ENCODE measurements at places on chromosomes 5 and 9.

GRCh38 chr5:142810081-142810480, 39.9 kb downstream of the ARHGAP26 start:
- DNase-seq, result no peak

- DNase-seq, result no peak
Measured at GRCh38 chr5:63205976-63206375, 627.4 kb downstream of the LRRC70 start.

DNA sequence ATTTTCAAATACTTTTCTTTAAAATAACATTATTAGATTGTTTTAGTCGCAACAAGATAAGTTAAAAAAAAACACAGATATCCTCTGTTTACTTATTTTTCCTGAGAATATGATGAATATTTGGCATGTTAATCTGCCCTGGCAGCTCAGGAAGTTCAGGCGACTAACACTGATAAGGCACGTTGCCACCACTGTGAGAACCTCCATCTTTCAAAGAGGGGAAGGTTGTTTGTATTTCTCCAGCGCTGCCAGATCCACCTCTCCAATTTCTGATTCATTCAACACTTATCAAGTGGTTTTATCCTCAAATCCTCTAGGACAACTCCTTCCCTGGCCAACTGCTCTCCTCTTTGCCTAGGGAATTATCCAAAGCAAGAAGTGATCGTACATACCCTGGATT, 21.8 kb downstream of the CTNNAL1 start:
- DNase-seq, result no peak

DNA sequence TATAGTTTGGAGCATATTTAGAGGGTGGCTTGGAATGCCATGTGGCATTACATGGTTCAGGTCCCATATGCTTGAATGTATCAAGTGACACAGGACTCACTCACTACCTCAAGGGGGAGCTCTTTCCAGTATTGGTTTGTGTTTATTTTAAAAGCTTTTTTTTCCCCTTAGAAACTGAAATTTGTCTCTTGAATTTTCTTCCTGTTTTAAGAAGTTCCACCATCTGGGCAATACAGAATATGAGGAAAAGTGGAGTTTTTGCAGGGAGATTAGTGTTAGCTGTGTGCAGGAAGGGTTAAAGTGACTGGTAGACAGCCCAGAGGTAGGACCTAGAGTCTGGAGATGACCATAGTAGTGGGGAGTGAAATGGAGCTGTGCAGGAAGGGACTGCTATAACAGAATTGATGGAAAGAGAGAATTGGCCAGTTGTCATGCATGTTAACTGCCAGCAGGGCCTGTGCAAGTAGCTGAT, 36.6 kb downstream of the CTNNA1 start:
- no peak for DNase-seq

- no peak for DNase-seq
Measured at GRCh38 chr9:22307013-22307711, 139.5 kb upstream of the DMRTA1 start.

GRCh38 chr5:177430972-177431316, 4.5 kb downstream of the GRK6 start:
- DNase-seq, result no peak

DNA sequence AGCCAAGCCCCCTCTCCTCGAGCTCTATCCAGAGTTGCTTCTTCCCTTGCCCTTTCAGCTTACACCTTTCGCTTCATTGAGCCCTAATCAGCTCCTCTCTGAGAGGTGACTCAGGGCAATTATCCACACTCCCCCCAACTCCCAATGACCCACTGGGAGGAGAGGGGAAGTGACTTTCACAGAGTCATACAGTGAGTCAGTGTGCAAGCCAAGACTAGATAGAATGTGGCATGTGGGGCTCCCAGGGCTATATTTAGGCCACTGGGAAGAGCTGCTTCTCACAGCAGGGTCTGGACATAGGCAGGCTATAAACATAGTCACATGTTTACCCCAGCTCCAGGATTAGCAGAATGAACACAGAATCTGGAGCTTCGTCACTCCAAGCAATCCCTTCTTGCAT, 57.4 kb downstream of the NRG2 start:
- DNase-seq, result no peak

DNA sequence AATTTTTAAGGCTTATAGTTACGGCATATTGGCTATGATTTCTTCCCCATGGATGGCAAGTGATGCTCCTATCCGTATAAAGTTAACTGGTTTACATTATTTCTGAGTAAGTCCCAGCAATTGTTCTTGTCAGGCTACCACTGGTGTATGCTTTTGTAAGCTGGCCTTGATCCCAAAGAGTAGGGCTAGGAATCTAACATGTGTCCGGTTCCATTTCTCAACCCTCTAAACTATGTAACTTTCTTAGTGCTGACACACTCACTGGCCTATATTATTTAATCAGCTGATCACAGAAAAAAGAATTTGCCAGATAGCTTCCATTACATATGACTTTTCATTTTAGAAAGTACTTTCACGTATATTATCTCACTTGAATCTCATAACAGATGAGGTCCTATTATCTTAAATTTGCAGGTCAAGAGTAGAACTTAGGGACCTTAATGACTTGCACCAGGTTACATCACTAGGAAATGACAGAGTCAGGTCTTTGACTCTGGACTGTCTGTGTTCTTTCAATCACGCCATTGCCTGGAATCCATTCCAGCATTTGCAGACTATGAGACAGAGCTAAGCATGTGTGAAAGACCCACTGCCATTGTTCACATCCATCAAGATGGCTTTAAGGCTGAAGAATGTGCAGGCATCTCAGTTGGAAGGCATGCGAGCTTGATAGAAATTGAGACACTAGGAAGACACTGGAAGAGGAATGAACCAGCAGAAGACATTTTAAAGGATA, 362.9 kb downstream of the ARRDC3 start:
- DNase-seq, result no peak

DNA sequence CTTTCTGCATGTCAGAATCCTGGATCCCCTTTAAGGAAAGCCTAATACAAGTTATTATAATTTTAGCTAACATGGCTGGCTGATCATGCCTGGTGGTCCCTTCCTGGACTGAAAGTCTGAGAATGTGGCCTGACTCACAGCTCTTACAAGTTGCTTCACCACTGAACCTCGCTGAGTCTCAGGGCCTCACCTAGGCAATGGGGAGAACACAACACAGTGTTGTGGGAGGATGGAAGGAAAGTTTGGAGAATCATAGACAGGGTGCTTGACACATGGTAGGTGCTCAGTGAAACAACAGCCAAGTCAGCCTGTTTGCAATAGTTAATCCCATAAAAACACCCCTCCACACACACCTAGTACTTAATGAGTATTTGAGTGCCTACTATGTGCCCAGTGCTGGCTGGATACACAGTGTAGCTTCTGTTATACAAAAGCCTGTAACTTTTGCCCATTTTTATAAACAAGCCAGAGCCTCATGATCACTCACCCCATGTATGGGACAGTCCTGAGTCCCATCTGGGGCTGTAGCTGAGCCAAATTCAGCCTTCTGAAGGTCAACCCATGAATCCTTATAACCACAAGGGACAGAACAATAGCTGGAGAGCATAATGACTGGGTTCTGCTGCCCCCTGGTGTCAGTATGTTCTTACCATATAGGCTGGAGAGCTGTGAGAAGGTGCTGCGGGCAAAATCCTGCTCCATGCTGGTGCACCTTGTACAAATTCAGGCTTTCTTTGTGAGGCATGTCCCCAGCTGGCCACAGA, 3.9 kb downstream of the ACSL6 start:
- peak; percentile 65 for DNase-seq

DNA sequence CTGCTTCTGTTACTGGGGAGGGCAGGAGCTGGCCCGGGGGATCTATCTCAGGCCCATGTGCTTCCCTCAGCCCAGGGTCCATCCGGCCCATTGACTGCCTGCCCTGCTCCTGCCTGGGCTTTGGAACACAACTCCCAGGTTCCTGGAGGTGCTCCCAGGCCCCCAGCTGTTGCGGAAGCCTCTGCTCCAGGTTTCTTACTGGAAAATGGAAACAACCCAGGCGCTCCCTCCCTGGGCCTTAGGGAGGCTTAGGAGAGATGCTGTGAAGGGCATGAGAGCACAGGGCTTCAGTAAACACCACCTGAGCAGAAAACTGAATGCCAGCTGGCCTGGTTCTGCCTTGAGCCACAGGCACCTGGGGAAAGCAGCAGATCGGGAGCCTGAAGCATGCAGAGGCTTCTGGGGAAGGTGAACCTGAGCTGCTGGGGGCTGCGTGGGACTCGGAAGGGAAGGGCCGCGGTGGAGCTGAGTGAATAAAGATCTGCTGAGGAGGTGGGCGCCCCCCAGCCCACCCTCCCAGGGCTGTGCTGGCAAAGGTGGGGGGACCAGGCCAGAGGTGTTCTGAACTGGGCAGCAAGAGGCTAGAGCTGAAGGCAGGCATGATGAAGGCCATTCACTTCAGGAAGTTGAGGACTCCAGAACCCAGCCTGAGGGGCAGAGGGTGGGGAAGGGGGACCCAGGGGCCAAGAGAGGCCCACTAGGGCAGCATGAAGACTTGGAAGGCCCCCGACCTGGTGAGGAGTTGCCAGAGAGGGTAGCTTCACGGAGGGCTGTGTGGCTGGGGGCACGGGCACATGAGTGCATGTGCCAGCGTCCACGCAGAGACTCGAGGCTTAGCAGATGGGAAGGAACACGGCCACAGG, 64.8 kb downstream of the SHB start:
- no peak for DNase-seq

DNA sequence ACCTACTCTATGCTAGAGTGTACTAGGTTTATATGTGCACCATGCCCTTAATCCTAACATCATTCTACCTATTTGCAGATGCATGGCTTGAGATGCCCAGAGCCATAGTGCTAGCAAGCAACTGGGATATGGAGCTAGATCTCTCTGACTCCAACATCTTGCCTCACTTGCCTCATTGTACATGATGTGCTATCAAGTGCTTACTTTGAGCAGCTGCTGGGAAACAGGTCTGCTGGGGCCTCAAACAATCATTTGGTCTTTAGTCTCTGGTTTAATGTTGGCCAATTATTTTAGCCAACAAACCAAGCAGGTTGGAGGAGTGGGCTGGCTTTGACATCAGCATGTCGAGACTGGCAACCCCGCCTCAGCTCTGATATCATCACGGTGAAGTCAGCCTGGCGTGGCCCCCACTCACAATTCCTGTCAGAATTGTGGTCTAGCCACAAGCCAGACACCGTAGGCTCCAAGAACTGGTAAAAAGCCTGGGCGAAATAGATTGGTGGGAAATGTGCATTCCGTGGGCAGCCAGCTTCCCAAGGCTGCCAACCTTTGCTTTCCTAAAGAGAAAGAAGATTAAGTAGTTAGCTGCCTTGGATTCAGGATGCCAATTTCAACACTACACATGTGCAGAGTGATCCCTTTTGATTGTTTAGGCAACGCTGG, 21.1 kb upstream of the GAS1 start:
- no peak for DNase-seq

DNA sequence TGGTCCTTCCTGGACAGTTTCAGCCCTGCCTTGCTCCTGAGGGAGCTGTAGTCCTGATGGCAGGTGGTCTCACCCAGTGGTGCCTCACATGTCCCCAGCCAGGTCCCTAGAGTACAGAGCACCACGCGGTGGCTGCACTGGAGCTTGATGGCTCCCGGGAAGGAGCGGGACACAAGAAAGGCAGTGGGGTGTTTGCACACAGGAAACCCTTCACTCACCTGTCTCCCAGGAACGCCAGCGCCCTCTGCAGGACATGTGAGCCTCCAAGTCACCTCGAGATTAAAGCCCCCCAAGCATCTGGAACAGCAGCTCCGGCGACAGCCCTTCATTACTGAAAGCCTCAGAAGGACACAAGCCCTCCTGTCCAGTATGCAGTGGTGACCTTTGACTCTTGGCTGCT, 19.9 kb upstream of the TMEM250 start:
- no peak for DNase-seq

- no peak for DNase-seq
Measured at GRCh38 chr5:173963867-173964441, 25.0 kb upstream of the C5orf47 start.

GRCh38 chr5:167993771-167994170, 297.7 kb upstream of the WWC1 start:
- no peak for DNase-seq

- no peak for DNase-seq
Measured at GRCh38 chr5:81486711-81487110, 92.8 kb upstream of the ACOT12 start.

- DNase-seq, result no peak
Measured at GRCh38 chr9:70692431-70692830, 278.0 kb upstream of the KLF9 start.

- DNase-seq, result no peak
Measured at GRCh38 chr9:112288029-112288428, 45.4 kb downstream of the PTBP3 start.

DNA sequence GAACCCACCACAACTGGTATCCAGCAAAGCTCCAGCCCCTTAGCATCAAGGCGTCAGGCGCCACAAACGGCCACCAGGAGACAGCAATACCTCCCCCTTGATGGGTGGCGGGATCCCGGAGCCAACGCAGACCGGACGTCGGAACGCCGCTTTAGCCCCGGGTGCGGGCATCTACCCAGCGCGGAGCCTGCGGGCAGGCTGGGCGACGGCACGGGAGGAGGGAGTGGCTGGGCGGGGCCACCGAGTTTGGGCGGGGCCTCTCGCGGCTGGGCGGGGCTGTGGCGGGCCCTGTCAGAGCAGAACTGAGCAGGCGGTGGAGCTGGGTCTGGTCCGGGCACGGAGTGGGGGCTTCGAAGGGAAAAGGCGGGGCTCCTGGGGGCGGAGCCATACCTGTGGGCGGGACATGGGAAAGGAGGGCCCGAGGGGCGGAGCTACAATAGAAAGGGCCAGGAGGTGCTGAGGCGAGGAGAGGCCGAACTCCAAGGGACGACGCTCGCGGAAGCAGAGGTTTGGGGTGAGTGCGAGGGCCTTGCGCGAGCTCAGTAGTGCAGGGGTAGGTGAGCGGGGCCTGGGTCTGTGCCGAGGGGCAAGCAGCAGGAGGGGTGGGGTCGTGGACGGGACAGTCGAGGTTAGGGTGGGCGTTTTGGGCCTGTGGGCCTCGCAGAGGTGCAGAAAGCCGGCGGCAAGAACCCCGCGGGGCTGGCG, 40.2 kb upstream of the GARNL3 start:
- peak; percentile 85 for DNase-seq

DNA sequence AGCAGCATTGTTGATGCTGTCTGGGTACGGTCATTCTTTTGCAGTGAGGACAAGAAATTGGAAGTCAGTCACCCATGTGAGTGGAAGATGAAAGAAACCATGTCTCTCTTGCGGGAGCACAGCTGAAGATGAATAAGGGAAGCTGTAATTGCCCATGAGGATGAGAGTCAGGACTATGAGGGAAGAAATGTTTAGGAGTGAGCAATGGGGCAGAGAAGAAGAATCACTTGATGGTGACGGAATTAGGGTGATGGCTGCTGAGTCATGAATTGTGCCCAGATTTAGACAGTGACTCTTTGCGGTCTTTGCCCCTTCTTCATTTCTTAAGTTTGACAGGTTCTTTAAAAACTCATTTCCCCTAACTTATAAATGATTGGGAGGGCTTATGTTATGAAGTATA, 183.3 kb downstream of the MAST4 start:
- DNase-seq, result no peak

GRCh38 chr5:141757402-141757801, 75.4 kb upstream of the ARAP3 start:
- no peak for DNase-seq

DNA sequence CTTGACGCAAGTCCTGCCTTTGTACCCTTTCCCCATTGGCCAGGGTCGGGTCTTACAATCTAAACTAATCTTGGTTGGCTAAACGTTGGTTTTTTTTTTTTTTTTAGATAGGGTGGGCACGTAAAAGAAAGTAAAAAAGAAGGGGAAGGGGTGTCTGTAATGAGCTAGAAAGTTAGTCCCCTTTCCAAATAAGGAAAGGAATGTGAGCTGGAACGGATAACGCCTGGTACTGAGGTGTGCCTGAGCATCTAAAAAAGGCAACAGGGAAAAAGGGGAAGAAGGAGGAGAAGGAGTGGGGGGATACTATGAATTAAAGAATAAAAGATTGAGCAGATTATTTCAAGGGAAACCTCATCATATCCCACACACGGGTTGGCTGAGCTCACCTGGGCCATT, 66.2 kb upstream of the IL17B start:
- no peak for DNase-seq
